ENCODE measurements at places on chromosomes 5 and 9. TPM values are rescaled to one million over a fixed set of nuclear protein-coding genes. Genes with fewer than 3 reads are reported as not detected.

RXRA gene
- total RNA-seq, result 57.1 TPM

NRG2 gene
- total RNA-seq, result 3.1 TPM

DNA sequence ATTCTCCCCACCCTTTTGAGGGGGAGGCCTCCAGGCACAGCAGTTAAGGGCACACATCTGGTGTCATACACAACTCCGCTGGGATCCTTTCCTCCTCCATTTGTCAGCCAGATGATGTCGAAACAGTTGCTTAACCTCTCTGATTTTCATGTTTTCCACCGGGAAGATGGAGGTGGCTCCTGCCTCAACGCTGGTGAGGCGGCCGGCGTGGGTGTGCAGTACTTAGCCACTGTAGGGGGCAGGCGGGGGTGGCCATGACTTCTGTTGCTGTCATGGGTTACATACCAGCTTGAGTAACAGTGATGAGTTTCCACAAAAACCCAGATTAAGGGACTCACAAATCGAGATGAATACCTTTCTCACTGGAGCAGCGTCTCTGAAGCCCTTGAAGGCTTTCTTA is 63.1 kb upstream of the EPB41L4B start:
- no peaks in the 10 kb centered on the region for H3K4me1 ChIP-seq
- no peak overlapping the region for H3K4me3 ChIP-seq
- H3K36me3 ChIP-seq, result peaks cover 94% of the 10 kb centered on the region
- DNase-seq, result no peak
- no peaks in the 10 kb centered on the region for H3K27me3 ChIP-seq

- no peak for DNase-seq
- H3K4me1 ChIP-seq, result peaks cover 37% of the 10 kb centered on the region
- no peak overlapping the region for H3K27ac ChIP-seq
- H3K36me3 ChIP-seq, result no peaks in the 10 kb centered on the region
- H3K4me3 ChIP-seq, result no peak overlapping the region
These were observed 29.7 kb downstream of the C9orf85 start for GRCh38 chr9:71941060-71941568.

GRCh38 chr5:138610918-138611677 is 35.9 kb upstream of the HSPA9 start:
- H3K36me3 ChIP-seq, result no peaks in the 10 kb centered on the region
- H3K27me3 ChIP-seq, result no peaks in the 10 kb centered on the region
- DNase-seq, result peak; percentile 17
- peak overlapping the region; percentile 51 for H3K27ac ChIP-seq
- peaks cover 16% of the 10 kb centered on the region for H3K4me1 ChIP-seq

DNA sequence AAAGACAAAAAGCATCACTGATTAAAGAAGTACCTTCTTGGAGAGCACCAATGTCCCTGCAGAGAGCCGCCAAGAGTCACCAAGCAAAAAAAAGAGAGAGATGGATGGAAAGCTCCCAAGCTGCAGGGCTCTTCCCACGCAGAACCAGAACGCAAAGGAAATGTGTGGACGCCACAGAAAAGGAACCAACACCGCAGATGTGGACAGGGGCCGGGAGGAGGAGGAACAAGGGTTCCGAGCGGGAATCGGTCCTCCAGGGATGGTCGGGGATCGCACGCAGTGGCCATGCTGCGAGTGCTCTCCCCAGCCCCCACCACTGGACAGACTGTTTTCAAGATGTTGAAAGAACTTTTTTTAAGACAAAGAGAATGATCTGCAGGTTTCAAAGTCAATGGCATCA is 40.2 kb upstream of the ZNF354A start:
- H3K27me3 ChIP-seq, result peaks cover 9% of the 10 kb centered on the region
- H3K36me3 ChIP-seq, result no peaks in the 10 kb centered on the region
- H3K4me3 ChIP-seq, result no peak overlapping the region
- no peaks in the 10 kb centered on the region for H3K4me1 ChIP-seq
- no peak for DNase-seq

GRCh38 chr5:38413696-38414095 is 142.8 kb downstream of the LIFR start:
- H3K36me3 ChIP-seq, result no peaks in the 10 kb centered on the region
- no peak overlapping the region for H3K4me3 ChIP-seq
- H3K27ac ChIP-seq, result no peak overlapping the region
- peaks cover 47% of the 10 kb centered on the region for H3K27me3 ChIP-seq
- no peaks in the 10 kb centered on the region for H3K4me1 ChIP-seq

Measured in left ventricle myocardium inferior (tissue), 1 donor.